ENCODE measurements at places on chromosomes 2 and 18.

DNA sequence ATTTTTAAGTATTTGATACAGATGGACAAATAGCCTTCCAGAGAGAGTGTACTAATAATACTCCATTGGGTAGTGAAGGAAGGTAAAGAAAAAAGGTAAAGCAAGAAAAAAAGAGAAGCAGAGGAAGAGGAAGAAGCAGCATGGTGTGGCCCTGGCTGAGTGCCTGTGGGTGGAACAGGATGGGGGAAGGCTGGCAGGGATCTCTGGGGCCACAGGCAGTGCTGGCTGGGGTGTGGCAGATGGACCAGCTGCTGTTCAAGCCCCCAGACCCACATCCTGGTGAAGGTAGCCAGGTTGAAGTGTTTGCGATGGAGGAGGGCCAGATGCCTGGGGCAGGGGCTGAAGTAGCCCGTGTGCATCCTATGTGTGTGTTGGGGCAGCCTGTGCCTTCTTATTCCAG is 79.0 kb downstream of the DYSF start:
- no peak for DNase-seq

GRCh38 chr2:188676010-188676400 is 298.2 kb upstream of the COL3A1 start:
- DNase-seq: no peak

GRCh38 chr18:69808399-69808798 is 139.3 kb downstream of the CD226 start:
- no peak for DNase-seq

DNA sequence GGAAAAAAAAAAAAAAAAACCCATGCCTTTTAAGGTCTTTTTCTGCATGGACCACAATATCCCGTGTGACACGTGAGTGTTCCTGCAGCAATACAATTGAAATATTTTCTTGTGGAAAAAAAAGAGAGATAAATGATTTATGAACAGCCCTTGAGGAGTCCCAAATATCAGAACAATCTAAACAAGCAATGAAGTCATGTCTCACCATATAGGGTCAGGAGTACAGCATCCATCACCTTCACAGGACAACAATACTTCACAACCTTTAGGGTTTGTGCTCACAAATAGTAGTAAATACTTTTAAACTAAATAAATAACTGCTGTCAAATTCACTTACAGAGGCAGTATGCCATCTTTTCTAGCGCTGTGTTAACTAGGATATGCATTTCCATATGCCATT is 87.9 kb downstream of the ZEB2 start:
- no peak for DNase-seq

DNA sequence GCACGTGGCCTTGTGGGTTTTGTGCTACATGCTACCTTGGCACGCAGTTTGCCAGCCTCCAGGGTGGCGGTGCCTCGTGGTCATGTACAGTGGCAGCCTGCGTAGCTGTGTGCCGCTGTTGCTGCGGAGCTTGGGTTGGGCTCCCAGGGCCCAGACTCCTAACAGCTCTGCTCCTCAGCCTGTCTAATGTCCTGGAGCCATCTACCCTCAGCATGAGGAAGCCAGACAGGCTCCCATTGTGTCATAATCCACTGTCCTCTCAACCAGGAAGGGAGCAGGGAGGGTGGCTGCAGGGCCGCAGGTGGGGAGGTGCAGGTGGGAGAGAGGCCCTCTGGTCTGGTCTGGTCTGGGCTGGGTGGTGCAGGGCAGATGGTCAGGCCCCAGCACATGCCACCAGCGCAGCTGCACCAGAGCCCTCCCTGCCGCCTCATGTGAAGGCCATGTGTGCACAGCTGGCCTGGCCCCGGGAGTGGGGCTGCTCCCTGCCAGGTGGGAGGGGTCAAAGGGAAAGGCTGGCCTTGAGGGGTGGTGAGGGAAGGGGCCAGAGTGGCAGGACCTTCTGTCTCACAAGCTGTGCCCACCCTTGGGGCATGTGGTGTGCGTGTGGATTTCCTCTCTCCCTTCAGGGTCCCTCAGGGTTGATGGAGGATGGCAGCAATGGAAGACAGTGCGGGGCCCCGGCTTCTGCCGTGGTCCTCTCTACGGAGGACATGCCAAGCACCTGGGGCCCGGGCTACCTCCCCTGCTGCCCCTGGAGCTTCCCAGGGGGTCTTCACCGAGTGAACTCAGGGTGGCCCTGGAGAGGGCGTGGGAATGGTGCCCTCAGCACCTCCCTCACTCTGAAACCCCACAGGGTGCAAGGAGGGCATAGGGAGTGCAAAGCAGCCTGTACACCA is 4.8 kb downstream of the ATOH8 start:
- no peak for DNase-seq

DNA sequence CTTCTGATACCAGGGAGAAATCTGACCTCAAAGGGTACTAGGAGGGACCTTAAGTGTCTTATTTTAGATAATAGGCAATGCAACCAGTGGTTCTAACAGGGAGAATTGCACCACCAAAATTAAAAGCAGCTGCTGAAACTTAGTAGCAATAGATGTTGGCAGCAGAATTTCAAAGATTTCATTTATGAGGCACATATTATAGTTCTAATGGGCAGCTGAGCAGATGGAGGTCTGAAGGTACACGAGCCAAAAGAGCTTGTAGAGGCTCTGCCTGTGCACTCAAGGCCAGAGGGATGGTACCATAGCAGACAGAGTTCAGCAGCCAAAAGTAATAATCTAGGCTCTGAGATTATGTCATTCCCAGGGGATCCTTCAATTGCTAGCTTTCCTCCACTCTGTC is 87.3 kb upstream of the NCKAP5 start:
- no peak for DNase-seq

DNA sequence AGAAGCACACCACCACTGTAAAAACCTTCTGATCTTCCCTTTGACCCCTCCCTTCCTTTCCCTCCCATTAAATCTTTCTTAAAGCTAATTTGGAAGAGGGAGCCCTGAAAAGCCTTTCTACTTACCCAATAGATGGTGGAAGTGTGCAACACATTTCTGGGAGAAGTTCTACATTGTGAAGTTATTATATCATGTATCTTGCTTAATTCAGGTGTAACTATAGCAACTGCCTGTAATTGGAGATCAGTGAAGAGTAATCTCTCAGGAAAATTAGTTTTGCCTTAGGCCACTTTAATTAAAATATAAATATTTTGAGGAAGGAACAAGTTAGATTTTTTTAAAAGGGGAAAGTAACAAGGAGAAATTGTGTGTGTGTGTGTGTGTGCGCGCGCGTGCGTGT is 266.0 kb downstream of the SH3BP4 start:
- no peak for DNase-seq

DNA sequence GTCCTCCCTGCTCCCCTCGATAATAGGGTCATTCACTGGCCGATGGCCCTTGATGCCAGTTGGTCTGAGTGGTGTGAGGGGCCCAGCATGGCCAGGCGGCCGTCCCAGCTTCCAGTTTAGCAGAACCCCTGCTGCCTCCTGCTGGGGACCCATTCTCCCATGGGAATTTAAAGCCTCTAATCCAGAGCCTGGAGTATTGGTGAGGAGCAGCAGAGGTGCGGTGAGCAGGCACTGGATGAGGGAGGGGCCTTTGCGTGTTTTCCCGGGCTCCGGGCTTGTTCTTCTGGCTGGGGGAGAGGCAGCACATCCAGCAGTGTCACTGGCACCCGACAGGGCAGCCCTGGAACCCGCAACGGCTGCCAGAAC is 17.4 kb downstream of the KCNIP3 start:
- no peak for DNase-seq

- no peak for DNase-seq
Observed at GRCh38 chr2:26590508-26590907, 50.7 kb downstream of the CIB4 start.

DNA sequence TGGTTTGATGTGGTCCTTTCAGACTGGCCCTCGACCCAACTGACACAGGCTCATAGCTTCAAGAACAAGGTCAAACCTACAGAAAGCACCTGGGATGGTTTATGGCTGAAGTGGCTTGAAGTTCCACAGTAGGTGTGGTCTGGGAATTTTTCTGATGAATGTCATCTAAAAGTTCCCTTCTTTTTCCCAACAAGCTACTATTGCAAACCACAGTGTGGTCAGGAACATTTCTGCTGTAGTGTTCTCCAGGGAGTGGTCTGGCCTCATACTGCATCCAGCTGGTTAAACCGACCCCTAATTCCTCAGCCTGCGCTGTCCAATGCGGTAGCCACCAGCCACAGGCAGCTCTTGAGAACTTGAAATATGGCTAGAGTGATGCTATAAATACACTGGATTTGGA is 92.7 kb downstream of the FAM124B start:
- no peak for DNase-seq

DNA sequence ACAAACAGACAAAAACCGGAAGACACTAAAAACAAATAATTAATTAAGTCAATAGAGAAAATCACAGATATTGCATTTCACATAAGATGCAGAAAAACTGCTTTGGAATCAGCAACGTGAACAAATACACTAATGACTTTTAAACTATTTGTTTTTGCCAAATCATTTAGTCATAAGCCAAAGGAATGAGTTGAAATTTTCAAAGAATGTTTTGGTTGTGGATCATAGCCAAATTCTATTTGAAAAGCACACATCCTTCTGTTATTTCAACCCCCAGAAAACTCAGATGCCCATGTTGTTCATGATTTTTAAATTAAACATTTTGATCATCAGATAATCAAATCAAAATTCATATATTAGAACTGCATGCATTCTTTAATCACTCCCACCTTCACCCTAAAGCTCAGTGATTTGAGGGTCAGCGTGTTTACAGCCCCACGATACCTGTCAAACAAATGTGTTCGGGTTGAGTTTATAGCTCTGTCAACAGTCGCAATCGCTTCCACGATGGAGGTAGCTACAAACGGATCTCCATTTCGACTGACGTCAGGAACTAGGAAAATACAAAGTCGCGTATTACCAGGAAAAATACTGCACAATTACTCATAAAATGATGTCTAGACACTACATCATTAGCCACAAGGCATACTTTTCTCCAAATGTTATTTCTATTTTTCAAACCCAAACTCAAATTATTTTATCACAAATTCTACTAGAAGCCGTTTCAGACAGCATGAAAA is 90.2 kb downstream of the PXDN start:
- no peak for DNase-seq

GRCh38 chr2:60806988-60807681 is 51.1 kb downstream of the PAPOLG start:
- DNase-seq: no peak

- DNase-seq: no peak
Observed at GRCh38 chr2:223896833-223897311, 48.3 kb downstream of the WDFY1 start.

GRCh38 chr2:6789559-6790138 is 76.1 kb downstream of the CMPK2 start:
- no peak for DNase-seq

DNA sequence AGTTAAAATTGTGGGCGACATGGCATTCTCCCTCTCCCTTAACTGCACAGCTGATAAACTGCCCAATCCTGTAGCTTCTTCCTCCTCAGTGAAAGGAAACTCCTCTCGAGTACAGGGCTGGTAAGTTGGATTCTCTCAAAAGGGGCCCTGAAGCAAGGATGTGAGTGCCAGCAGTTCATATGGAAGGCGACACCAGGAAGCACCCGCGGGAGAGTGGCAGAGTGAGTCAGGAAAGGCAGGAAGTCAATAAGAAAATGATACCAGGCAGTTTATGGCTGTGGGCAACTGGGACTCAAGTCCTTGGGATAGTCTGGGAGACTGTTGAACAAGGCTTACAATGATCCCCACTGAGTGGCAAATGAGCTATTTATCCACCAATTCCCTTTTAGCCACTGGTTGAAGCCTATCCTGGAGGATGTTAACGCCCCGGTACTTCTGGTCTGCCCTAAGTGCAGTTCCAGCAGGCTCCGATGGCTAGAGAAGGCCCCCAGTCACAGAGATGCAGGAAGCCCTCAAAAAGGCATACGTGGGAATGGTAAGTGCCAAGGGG is 34.8 kb downstream of the ABHD3 start:
- no peak for DNase-seq

GRCh38 chr2:46615555-46615954 is 136.2 kb downstream of the TMEM247 start:
- DNase-seq: no peak

DNA sequence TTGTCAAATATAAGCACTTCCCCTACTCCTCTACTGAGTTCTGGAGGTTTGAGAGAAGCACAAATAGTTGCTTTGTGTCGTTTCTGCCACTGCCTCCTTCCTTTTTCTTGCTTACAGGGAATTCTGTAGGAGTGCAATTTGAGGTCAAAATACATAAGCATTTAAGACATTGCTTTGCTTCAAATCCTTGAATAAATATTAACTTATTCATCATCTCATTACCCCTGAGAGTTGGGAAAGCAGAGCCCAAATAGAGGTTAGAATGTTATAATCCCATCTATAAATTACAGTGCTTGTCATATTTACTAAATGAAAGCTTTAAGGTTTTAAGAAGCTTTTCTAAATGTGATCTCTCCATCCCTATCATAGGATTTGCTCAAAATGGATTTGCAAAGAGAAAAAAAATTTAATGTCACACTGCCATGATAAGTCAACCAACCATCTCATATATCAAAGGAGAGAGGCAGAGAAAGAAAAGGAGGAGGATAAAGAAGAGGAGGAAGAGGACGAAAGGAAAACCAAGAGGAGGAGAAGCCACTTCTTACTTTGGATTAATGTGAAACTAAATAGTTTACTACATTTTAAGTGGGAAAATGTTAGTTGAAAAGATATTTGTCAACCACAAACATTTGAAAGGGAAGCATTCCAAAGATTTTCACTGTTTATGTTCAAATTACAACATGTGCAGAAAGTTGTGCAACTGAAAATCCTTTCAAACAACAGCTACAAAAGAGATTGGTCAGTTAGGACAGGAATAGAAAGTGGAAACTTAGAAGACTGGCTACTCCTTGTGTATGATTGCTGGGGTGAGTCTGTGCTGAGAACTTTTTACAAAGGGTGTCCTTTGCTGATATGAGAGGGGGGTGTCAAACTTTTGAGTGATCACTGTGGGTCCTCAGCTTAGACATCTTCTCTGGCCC is 277.3 kb upstream of the FN1 start:
- no peak for DNase-seq

DNA sequence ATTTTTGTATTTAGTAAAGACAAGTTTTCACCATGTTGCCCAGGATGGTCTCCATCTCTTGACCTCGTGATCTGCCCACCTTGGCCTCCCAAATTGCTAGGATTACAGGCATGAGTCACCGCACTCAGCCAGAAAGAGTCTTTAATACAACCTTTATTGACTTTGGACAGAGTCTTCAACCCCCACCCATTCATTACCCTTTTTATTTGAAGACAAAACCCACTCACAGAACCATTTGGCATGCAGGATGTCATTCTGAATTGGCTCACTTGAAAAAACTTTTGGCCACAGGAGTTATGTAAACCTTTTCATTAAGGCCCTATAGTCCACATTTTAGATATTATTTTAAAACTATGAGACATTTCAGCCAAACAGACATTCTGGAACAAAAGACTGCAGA is 217.9 kb upstream of the RND3 start:
- no peak for DNase-seq

- no peak for DNase-seq
Observed at GRCh38 chr18:49170145-49170544, 219.4 kb upstream of the SMAD7 start.

GRCh38 chr2:221423210-221423804 is 148.8 kb downstream of the EPHA4 start:
- no peak for DNase-seq

DNA sequence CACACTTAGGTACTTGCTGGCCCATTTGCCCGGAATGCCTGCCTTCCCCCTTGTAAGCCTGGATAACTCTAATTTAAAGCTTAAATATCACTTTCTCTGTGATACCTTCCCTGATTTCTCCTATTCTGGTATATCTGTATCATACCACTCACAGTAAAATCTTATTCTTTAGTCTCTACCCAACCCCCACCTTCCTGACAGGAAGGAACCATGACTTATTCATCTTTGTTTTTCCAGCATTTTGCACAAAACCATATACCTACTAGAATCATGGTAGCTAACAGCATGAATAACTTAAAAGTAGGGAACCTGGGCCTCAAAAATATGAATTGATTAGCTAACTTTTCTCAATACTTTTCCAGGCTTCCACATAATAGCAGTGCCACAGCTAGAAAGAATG is 111.5 kb downstream of the GFPT1 start:
- no peak for DNase-seq
